AG10803 (cell line): ENCODE measurements at places on chromosomes 4 and X.

DNA sequence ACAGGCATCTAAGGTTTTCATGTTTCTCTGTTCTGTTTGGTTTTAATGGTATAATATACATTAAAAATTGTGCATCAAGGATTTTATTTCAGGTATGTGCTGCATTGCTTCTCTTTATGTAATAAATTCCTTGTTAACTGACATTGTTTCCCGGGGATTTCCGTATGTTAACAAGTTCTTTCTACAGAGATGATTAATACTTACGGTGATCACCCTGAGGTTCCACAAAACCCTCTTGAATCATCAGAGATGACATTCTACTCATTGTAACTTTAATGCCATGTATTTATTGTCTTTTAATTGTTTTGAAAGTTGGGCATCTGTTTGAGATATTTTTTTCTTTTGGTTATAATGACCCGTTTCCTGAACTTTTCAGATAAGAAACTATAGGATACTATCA, 37.5 kb downstream of the ARHGAP10 start:
- DNase-seq, result no peak

GRCh38 chrX:120549483-120550452, 11.0 kb downstream of the CUL4B start:
- peak; percentile 93 for DNase-seq

GRCh38 chrX:109707720-109708119, 25.3 kb downstream of the ACSL4 start:
- no peak for DNase-seq

- no peak for DNase-seq
Measured at GRCh38 chrX:1323315-1323714, 13.3 kb upstream of the IL3RA start.

GRCh38 chr4:41158756-41159155, 55.6 kb downstream of the APBB2 start:
- DNase-seq, result no peak

GRCh38 chrX:38768079-38768478, 33.2 kb upstream of the MID1IP1 start:
- peak; percentile 35 for DNase-seq

DNA sequence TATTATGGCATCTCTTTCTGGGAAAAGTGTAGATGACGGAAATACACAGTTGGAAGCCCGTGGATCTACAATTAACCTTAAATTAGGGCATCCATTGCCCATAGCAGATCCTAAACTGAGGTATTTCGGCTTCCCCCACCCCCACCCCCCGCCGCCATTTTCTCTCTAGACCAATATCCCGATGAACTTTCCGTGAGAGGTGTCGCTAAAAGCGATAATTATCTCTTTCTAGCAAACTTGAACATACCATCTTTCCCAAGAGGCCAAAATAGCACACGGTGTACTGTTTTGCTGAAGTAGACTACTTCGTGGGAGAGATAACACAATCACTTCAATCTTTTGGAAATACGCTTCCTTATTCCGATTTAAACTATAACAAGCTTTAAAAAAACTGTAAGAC, 554 bp downstream of the KLHL15 start:
- DNase-seq, result no peak

GRCh38 chr4:152554742-152555141, 18.9 kb upstream of the FBXW7 start:
- DNase-seq, result no peak

- DNase-seq, result peak; percentile 94
Measured at GRCh38 chrX:3576886-3577501, 136.5 kb downstream of the PRKX start.

- no peak for DNase-seq
Measured at GRCh38 chrX:40011322-40012038, 86.3 kb downstream of the BCOR start.

- DNase-seq, result peak; percentile 92
Measured at GRCh38 chr4:105088110-105088879, 58.4 kb upstream of the TET2 start.

DNA sequence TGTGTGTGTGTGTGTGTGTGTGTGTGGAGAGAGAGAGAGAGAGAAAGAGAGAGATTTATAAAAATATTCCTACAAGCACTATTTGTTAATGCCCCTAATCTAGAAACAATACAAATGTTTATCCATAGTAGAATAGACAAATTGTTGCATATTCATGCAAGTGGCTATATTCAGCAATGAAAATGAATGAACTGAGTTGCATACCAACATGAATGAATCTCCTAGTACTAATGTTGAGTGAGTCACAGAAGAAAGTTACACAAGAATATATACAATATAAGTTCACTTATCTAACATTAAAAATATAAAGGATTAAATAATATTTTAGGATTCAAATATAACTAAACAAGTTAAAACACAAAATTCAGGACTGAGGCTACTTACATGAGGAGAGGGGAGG, 456.8 kb upstream of the AMOT start:
- peak; percentile 25 for DNase-seq

GRCh38 chr4:116590648-116591047, 494.7 kb downstream of the TRAM1L1 start:
- DNase-seq, result no peak

DNA sequence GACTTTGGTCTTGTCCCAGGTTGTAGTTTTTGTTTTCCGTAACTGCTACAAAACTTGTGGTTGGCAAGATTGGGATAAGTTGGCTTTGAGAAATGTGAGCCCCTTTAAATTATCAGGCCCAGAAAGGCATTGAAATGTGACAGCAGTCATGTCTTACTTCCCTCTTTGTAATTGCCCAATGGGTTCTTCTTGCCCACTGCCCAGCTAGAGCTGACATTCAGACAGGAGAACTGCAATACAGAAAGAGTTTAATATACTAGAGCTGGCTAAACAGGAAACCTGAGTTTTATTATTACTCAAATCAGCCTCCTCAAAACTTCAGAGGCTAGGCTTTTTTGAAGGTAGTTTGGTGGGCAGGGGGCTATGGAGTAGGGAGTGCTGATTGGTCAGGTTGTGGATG, 288.3 kb downstream of the ZNF674 start:
- DNase-seq, result no peak

DNA sequence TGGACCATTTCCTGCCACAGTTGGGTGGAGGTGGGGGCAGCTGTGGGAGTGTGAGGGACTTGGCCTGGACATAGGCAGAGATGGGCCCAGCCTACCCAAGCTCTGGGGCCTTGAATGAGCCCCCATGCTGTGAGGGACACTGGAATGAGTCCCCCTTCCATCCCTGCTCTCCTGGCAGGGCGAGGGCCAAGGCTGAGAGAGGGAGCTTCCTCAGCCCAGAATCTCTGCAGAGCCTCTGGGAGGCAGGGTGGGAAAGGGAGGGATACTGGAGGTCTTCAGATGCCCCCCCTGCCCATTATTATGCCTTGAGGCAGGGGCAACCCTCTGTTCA, 124.5 kb upstream of the PJA1 start:
- DNase-seq, result no peak

DNA sequence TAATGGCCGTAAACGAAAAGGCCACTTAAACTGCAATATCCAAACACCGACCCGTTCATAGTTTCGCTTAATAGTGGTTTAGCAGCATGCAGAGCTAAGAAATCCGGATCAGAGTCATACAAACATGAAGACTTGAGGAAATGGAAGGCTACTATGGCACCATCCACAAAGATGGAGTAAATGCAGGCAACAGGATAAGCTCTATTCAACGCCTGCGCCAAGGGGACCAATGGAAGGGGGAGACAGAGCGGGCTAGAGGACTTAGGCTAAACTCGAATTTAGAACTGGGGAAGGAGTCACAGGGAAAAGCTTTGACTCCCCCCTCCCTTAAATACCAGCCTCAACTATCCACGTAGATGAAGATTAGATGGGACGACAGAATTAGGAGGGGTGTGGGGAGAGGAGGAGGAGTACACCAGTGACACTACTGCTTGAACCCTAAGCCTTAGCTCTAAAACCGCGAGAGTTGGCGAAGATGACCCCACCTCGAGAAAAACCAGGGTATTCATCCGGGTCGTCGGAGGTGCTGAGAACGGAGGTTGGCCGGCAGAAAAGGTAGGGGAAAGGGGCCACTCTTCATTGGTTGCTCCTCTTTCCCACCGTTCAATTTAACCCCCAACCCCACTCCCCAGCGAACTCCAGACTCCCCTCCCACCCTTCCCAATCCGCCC, 3.5 kb downstream of the HUWE1 start:
- DNase-seq, result peak; percentile 48

GRCh38 chr4:107130157-107130556, 94.0 kb upstream of the DKK2 start:
- DNase-seq, result no peak

DNA sequence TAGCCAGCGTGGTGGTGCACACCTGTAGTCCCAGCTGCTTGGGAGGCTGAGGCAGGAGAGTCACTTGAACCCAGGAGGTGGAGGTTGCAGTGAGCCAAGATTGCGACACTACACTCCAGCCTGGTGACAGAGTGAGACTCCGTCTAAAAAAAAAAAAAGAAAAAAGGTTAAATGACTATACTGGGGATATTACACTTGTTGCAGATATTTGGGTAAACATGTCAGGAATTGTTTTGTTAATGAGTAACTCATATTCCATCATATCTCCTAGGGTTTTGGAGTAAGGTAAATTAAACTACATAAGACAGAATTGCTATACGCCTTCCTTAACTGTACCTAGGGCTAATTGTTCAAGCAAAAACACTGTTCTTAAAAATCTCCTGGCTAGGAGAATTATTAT, 291.4 kb upstream of the IGFBP7 start:
- DNase-seq, result no peak

DNA sequence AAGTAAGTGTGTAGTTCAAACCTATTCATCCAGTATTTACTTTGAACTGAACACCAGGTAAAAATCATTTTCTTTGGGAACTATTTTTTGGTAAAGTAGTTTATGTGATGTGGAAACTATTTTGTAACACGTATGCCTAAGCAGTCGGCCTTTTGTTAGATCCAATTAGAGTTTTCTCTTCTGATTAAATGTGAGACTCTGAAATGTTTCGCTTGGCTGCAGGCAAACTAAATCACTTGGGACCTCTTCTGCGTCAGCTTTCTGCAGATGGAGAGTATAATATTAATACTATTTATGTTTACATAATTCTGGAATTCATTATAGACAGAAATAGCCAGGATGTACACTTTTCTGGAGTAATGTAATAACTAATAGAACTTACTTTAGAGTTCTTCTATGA, 46.9 kb downstream of the BMPR1B start:
- DNase-seq, result no peak

- DNase-seq, result no peak
Measured at GRCh38 chrX:78213331-78213730, 73.9 kb upstream of the TAF9B start.

DNA sequence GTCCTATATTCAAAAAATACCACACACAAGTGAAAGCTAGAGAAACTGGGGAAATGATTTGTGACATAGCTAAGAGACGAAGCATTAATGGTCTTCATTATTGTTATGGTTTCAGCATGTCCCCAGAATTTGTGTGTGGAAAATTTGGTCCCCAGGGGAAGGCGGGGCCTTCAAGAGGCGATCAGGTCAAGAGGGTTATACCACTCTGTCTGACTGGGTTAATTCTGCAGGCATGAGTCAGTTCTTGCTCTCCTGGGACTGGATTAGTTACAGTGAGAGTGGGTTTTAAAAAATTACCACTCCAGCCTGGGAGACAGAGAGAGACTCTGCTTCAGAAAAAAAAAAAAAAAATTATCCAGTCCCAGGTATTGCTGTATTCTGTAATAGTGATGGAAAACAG, 2.1 kb upstream of the MTNR1A start:
- DNase-seq, result peak; percentile 67

DNA sequence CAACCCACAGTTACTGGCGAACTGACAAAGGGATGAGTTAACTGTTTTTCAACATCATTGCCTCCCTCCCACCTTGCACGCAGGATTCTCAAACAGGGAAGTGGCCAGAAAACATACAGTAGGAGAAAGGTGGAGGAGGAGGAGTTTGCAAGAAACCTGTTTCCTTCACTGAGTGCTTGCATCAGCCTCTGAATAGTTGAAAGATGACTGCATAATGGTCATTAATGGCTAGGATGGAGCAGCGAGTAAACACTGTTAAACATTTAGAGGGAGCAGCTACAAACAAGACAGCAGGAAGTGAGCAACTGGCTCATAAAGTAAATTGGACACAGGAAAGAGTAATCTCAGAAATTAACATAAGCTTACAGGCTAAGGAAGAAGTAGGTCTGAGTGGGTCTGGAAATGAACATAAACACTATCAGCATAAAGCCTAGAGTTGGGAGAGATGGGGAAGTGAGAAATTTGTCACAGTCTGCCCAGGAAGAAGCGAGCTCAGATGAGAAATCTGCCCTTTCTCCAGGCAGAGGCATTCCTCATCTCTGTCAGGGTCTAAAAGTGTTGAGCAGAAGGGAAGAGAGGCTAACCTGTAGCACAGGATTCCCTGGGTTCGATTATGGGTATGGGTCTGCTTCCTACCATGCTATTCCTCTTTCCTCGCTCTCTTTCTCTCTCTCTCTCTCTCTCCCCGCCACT, 38.6 kb downstream of the TRPC5OS start:
- peak; percentile 10 for DNase-seq

DNA sequence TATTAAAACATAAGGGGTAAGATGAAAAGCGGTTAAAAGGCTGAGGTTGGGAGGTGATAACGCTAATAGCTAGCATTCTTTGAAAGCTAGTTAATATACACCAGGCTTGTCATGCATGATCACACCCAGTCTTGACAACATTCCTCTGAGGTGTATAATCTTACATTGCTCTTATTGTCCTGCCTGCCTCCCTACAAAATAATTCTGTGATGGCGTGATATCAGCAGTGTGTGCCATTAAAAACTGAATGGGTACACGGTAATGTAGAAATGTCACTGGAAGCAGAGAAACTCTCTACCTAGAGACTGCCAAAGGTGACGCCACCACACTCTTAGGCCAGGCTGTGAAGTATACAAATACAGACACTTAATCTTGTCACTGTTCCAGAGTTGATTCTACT, 68.1 kb downstream of the DIAPH2 start:
- DNase-seq, result no peak

- DNase-seq, result no peak
Measured at GRCh38 chr4:184695178-184695896, 38.6 kb downstream of the CENPU start.

DNA sequence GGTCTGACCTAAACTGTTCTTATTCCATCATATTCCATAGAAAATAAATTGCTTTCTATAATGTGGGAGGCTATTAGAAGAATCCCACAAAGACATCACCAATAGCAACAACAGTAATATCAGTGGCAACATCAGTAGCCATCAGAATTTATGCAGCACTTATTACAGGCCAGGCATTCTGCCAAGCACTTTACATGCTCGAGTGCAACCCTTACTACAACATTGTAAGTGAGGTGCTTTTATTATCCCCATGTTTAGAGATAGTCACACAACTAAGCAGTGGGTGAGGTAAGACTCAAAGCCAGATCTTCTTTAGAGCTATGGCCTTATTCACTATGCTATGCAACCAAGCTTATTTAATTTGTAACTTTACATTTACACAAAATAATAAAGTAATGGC, 317.1 kb upstream of the BMP3 start:
- no peak for DNase-seq

DNA sequence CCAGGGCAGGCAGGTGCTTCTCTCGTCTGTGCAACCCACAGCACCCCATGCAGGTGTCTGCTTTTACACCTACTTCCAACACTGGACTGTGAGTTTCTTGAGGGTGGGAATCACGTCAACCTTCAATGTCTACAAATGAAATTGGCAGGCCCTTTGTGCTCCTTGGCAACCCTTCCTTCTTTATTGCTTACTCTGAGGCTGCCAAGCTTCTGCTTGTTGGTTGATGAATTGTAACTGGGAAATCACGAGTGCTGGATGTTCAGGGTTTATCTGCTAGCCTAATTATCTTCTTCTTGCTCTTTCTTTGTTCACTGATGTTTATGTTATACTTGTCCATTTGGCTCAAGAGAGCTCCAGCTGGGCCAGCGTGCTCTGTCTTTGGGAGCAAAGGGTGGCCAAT, 2.5 kb upstream of the DGAT2L6 start:
- peak; percentile 9 for DNase-seq

GRCh38 chrX:39661116-39661907, 436.4 kb downstream of the BCOR start:
- peak; percentile 76 for DNase-seq
